HCT116 (cell line): ENCODE measurements at places on chromosomes 6 and 20. TPM values are rescaled to one million over a fixed set of nuclear protein-coding genes. Genes with fewer than 3 reads are reported as not detected.
A peak's percentile ranks its signal among the peaks of the same experiment; 100 is the strongest.

- H3K36me3 ChIP-seq: peaks cover 20% of the 10 kb centered on the region
- H3K27me3 ChIP-seq: no peaks in the 10 kb centered on the region
- peaks cover 50% of the 10 kb centered on the region for H3K4me1 ChIP-seq
- peak overlapping the region; percentile 95 for H3K27ac ChIP-seq
- DNase-seq: no peak
Observed at GRCh38 chr6:43772681-43773049, 2.7 kb downstream of the VEGFA start.

- no peak overlapping the region for H3K4me3 ChIP-seq
- no peaks in the 10 kb centered on the region for H3K27me3 ChIP-seq
- no peaks in the 10 kb centered on the region for H3K36me3 ChIP-seq
- no peaks in the 10 kb centered on the region for H3K4me1 ChIP-seq
Observed at GRCh38 chr6:133432021-133432989, 191.1 kb downstream of the EYA4 start.

GRCh38 chr20:47306095-47306494 is 50.4 kb downstream of the ZMYND8 start:
- DNase-seq: no peak
- H3K36me3 ChIP-seq: peaks cover 32% of the 10 kb centered on the region; the same call in 1 of the 2 replicates
- H3K27ac ChIP-seq: no peak overlapping the region
- no peak overlapping the region for H3K4me3 ChIP-seq
- H3K4me1 ChIP-seq: no peaks in the 10 kb centered on the region

GRCh38 chr6:35026434-35027222 is 114.5 kb downstream of the TCP11 start:
- H3K36me3 ChIP-seq: no peaks in the 10 kb centered on the region
- DNase-seq: peak; percentile 13
- no peak overlapping the region; the same call in 1 of the 2 replicates for H3K4me3 ChIP-seq
- H3K4me1 ChIP-seq: peaks cover 32% of the 10 kb centered on the region
- no peak overlapping the region for H3K27ac ChIP-seq
- no peaks in the 10 kb centered on the region for H3K27me3 ChIP-seq

GRCh38 chr6:94468830-94469229 is 1049.5 kb upstream of the EPHA7 start:
- H3K36me3 ChIP-seq: no peaks in the 10 kb centered on the region
- H3K4me3 ChIP-seq: no peak overlapping the region
- H3K27ac ChIP-seq: no peak overlapping the region
- no peaks in the 10 kb centered on the region for H3K4me1 ChIP-seq
- DNase-seq: no peak
- H3K27me3 ChIP-seq: no peaks in the 10 kb centered on the region

DNA sequence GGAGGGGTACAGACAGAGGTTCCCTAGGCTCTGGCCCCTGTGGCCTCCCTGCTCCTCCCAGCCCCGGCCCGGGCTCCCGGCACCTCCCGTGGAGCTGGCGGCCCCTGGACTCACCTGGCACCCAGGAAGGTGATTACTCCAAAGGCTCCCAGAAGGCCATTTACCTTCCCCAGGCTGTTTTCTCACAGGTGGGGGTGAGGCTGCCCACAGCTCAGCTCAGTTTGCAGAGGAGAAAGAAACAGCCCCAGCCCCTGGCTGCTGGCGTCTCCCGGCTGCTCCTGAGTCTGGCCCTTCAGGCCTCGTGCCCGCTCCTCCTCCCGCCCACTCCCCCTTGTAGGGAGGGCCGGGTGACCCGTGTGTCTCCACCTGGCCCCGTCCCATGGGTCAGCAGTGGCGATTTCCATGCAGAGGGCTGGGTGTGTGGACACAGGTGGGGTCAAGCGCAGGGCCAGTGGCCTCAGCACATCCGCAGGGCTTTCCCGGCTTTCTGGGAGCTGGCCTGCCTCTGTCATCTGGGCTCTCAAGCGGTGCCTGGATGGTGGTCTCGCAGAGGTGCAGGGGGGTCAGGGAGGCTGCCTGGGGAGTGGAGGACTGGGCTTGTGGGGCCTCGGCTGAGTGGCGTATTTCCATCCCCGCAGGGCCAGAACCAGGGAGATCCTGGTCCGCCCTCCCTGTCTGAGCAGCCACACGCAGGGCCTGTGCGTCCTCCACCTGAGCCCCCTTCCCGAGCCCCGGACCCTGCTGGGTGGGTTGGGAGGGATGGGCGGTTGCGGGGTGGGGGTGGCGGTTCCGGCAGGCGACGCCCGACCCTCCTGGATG is 20.2 kb upstream of the GATA5 start:
- DNase-seq: no peak
- no peak overlapping the region for H3K4me3 ChIP-seq
- H3K4me1 ChIP-seq: peaks cover 8% of the 10 kb centered on the region; the same call in 1 of the 2 replicates
- H3K36me3 ChIP-seq: no peaks in the 10 kb centered on the region

- H3K4me1 ChIP-seq: no peaks in the 10 kb centered on the region
- no peak overlapping the region for H3K4me3 ChIP-seq
- H3K27me3 ChIP-seq: peaks cover 63% of the 10 kb centered on the region
Observed at GRCh38 chr6:6328451-6328850, 8.0 kb upstream of the F13A1 start.

- no peaks in the 10 kb centered on the region for H3K27me3 ChIP-seq
- H3K36me3 ChIP-seq: peaks cover 61% of the 10 kb centered on the region
- peak; percentile 10 for DNase-seq
Observed at GRCh38 chr6:44304282-44305199, 8.6 kb downstream of the AARS2 start.

- no peak overlapping the region for H3K4me3 ChIP-seq
- no peak for DNase-seq
- H3K4me1 ChIP-seq: no peaks in the 10 kb centered on the region
- H3K27ac ChIP-seq: no peak overlapping the region
- H3K27me3 ChIP-seq: peaks cover 13% of the 10 kb centered on the region; the same call in 1 of the 2 replicates
- no peaks in the 10 kb centered on the region for H3K36me3 ChIP-seq
Observed at GRCh38 chr6:126947070-126947469, 171.4 kb upstream of the RSPO3 start.

DNA sequence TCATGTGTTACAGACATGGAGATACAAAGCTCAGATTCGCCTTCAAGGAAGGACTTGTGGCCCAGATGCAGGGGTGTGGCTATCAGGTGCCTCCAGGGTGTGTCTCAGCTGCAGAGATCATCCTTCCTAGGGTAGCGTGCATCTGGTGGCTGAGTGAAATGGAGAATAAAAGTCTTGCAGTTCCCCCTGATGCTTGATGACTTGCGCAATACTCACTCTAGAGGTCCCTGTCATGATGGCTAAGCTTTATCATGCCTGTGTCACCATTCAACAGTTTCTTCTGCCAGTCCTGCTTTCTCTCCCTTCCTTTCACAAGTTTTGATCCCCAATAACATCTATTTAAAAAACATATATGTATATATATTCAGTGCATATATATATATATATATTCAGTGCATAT is 228.1 kb downstream of the PAX1 start:
- no peaks in the 10 kb centered on the region for H3K27me3 ChIP-seq
- no peak overlapping the region for H3K4me3 ChIP-seq
- DNase-seq: no peak
- H3K36me3 ChIP-seq: no peaks in the 10 kb centered on the region

The EFHC1 gene
- 12.4 TPM for total RNA-seq

The MTFR2 gene
- 13.2 TPM for total RNA-seq
